A172 (cell line): ENCODE measurements at places on chromosomes 1 and 21.

DNA sequence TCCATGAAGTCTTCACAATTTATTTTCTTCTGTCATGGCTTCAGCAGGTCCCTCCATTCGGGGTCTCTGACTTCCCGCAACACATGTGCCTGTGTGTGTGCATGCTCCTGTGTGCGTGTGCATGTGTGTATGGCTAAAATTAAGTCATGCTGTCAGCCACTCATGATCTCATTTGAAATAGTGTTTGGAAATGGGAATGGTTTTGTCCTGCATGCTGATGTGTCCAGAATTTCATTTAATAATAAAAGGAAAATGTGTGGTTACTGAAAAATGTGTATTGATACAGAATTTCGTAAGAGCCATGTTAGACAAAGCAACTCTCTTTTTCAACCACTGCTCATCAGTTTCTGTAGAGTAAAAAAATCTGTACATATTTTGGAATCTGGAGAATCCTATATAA lies 123.8 kb upstream of the PRDX6 start:
- no peak for DNase-seq

DNA sequence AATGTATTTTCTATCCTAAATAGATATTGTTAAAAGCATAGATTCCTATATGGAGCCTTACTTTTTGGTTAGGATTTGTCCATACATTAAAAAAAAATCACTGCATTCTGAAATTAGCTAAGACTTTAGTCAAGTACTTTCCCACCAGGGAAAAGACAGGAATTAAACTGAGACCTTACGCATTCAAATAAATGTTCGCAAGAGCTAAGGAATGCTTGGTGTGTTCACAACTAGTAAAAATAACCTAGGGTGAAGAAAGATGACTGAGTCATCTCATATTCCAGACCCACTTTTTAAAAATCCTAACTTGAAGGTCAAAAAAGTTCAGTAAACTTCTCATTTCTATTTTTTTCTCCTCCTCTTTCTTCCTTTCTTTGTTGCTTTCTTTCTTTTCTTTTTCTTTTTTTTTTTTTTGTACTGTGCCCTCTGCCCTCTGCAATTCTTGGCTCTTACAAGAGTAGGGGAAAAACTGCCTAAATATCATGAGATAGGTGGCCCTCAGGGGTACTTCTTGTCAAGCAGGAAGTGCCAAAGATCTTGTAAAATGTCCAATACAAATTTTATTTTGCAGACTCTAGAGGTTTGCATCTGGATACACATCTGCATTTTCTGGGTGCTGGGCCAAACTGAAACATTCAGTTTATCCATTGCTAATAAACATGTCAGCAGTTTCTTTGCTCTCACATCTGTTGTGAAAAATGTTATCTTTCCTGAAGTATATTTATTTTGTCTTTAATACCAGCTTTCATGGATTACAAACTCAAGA lies 121.4 kb upstream of the GORAB start:
- DNase-seq, result peak; percentile 83

DNA sequence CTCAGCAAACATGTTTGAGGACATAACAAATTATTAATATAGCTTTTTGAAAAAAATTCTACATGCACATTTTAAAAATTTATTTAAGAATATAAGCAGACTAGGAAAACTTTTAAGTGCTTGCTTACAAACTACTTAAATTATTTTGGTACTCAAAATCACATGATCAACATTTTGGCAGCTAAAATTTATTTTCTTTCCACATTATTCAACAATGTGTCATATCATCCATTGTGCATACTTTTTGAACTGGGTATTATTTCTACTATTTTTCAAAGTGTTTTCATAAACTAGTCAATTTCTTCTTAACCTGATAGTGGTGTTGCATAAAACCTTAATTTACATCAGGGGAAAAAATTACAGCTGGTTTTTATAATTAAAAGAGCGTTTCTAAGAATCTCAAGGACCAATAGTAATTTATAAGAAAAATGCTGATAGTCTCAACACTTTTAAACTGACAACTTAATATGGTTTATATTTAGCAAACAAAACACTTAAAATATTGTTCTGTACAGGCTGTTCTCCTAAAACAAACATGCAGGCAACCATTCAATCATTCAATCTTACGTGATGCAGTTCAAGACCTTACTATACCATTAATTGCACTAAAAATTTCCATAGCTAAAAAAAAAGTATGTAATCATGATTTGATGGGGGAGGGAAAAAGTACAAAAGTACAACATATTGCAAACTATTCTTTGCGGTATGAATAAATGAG lies 105.0 kb downstream of the GPATCH2 start:
- peak; percentile 6 for DNase-seq

- DNase-seq, result no peak
Measured at GRCh38 chr1:160136121-160136925, 15.1 kb upstream of the ATP1A4 start.

GRCh38 chr1:32068957-32069588 lies 3.7 kb upstream of the TMEM39B start:
- DNase-seq, result no peak

GRCh38 chr1:6466023-6466422 lies at the start of gene TNFRSF25:
TNFRSF25 (minus strand) TSS chr1:6466173; CDS start chr1:6466107, 66 bp downstream.
- DNase-seq, result no peak

- DNase-seq, result no peak
Measured at GRCh38 chr1:245648749-245649522, 494.2 kb downstream of the KIF26B start.

DNA sequence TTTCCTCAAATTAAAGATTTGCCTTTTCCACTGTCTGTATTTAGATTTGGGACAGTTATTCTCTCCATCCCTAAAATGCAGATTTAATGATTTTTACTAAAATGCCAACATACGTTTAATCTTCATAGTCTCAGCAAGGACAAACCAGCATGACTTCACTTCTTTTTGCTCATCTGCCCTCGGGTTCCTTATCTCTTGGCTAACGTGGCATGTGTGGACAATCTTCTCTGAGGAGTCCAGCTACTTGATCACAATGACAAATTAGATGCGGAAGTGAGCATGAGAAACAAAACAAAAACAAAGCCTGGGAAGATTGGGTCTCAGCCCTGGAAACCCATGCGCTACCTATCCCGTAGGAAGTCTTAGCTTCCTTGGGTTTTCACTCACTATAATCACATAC lies 1.0 kb downstream of the MRAP start:
- DNase-seq, result no peak

GRCh38 chr1:19974822-19975416 lies 4.5 kb downstream of the PLA2G2A start:
- peak; percentile 58 for DNase-seq

- DNase-seq, result no peak
Measured at GRCh38 chr1:226628612-226629155, 80.1 kb downstream of the STUM start.

GRCh38 chr1:14228677-14229076 lies 369.8 kb upstream of the KAZN start:
- no peak for DNase-seq

DNA sequence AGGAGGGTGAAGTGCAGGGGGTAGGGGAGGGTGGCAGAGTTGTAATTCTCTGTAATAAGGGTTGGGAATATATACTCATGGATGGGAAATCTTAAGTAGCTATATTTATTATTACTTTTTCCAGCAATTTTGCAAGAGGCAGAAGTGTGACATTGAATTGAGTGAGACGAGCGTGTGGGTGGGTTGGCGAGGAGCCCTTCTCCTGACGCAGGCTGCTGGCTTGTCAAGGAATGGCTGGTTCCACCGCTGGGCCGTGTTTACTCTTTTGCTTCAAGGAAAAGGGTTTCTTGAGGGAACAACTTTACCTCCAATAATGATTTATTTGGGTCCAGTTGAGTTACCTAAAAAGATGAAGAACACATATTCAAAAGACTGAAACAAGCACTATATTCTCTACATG lies 17.9 kb upstream of the DMRTA2 start:
- no peak for DNase-seq

GRCh38 chr1:19066248-19066873 lies 109.9 kb upstream of the IFFO2 start:
- DNase-seq, result peak; percentile 44

DNA sequence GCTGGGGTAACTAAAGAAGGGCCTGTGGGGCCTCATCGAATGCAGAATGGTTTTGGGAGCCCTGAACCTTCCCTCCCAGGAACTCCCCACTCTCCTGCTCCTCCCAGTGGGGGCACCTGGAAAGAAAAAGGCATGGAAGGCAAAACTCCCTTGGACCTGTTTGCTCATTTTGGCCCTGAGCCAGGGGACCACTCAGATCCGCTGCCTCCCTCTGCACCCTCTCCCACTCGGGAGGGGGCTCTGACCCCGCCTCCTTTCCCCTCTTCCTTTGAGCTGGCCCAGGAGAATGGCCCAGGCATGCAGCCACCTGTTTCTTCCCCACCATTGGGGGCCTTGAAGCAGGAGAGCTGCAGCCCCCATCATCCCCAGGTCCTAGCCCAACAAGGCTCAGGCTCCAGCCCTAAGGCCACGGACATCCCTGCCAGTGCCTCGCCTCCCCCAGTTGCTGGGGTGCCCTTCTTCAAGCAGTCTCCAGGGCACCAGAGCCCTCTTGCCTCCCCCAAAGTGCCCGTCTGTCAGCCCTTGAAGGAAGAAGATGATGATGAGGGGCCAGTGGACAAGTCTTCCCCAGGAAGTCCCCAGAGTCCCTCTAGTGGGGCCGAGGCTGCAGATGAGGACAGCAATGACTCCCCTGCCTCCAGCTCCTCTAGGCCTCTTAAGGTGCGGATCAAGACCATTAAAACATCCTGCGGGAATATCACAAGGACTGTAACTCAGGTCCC lies 4.7 kb downstream of the ZNF687 start:
- DNase-seq, result no peak

GRCh38 chr1:11908095-11908675 lies 18.0 kb downstream of the KIAA2013 start:
- DNase-seq, result peak; percentile 89

DNA sequence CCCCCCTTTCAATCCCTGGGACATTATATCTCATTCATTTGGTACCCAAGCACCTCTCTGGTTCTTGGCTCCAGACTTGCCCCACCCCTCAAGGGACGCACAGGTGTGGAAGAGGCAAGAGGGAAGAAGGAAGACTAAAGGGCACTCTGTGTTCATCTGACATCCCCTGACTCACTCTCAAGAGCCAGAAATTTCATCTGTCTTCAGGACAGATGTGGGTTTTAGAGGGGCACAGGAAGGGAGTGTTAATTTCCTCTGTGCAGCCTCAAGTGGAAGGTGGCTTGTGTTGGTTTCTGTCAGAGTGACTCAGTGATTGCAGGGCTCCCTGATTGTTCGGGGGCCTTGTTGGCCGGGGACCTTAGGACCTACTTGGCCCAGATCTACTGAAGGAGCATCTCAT lies 2.4 kb downstream of the C2CD4D start:
- DNase-seq, result no peak

DNA sequence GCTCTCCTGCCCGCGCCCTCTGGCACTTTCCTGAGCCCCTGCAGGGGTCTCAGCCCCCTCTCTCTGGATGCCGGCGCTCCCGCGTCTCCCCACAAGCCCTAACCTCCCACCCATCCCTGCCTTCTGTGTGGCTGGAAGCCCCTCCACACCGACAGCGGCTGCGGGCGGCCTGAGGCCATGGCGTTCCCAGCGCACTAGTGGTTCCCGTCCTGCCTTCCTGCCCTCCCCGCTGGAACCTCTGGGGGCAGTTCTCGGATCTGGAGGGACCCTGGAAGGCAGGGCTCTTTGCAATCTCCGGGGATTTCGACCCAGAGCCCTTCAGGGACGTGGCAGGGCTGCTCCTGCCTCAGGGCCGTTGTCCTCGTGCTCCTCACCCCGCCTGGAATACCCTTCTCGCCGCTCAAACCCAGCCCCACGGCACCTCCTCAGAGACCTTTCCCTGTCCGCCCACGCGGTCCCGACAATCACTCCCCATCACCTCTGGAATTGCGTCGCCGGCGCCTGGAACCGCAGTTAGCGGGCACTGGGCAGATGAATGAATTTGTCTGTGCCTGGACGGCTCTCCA lies 493 bp upstream of the ESPN start:
- DNase-seq, result no peak

DNA sequence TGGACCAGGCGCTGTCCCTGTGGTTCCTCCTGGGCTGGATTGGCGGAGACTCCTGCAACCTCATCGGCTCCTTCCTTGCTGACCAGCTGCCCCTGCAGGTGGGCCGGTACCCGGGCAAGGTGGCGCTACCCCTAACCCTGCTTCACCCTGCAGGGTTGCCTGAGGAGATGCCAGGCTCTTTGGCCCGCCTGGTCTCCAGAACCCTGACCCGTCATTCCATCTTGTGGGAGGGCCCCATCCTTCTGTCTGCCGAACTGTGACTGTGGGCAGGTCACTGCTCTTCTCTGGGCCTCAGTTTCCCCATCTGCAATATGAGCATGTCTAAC lies 12.5 kb downstream of the SLC66A1 start:
- DNase-seq, result no peak

GRCh38 chr1:183241471-183241870 lies 55.4 kb downstream of the LAMC2 start:
- DNase-seq, result no peak

DNA sequence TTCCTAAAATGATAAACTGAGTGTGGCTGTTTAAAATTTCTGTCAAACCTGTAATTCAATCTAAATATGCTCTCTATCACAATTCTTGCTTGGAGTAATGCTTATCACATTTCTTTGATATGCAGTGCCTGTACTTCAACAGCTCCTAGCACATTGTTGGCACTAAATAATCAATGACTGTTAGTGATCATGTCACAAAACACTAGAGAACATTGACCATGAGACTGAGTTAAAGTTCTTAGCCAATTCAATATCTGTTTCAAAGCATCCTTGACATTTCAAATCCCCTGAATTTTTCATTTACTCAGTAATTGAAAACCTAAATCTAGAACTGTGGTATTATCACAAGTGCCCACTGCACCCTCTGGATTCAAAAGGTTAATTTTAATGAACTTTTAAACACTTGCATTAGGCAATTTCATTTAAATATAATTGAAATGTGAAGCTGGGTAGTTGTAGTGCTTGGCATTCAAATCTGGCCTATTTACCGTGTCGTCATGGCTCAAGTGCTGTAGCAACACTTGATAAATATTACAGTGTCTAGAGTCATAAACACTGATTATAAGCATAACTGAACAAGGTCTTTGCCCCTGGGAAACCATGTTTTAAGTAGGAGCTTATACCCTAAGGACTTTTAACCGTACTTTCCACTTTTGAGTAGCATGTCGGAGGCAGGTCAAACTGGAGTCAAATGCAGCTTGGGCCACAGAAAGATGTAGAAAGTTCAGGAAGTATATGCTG lies 143.6 kb downstream of the LRRC7 start:
- no peak for DNase-seq

DNA sequence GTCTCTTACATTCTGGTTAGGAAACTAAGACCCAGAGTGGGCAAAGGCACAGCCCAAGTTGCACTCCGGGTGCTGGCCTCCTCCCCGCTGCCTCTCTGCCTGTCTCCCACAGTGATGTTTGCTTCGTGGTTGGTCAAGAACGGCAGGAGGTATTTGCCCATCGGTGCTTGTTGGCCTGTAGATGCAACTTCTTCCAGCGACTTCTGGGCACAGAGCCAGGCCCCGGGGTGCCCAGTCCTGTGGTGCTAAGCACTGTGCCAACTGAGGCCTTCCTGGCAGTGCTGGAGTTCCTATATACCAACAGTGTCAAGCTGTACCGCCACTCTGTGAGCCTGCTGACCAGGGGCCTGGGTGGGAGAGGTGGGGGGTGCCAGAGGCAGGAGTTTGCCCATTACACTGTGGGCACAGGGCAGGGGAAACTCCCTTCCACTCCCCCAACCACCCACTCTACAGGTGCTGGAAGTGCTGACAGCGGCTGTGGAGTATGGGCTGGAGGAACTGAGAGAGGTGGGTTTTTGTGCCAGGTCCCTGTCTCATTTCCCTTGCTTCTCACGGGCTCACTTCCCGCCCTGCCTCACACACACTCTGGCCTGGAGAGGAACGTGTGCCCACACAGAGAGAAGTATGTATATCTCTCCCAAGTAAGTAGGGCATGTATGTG lies 1.9 kb downstream of the BTBD19 start:
- peak; percentile 49 for DNase-seq

GRCh38 chr1:21567241-21568005 lies 58.2 kb downstream of the ALPL start:
- DNase-seq, result no peak
